ENCODE measurements at places on chromosomes 4 and X. TPM values are rescaled to one million over a fixed set of nuclear protein-coding genes. Genes with fewer than 3 reads are reported as not detected.
A peak's percentile ranks its signal among the peaks of the same experiment; 100 is the strongest.

GRCh38 chrX:107227780-107228485 lies 21.5 kb downstream of the DNAAF6 start:
- DNase-seq, result no peak

GAGE12F gene
- not detected for total RNA-seq

GRCh38 chr4:17511051-17511450 lies 839 bp downstream of the QDPR start:
- DNase-seq, result peak; percentile 28

- no peak for DNase-seq
These were observed 172.7 kb upstream of the MED14 start for GRCh38 chrX:40908026-40908425.

GRCh38 chr4:103193457-103193856 lies 4.7 kb downstream of the CENPE start:
- DNase-seq, result no peak

DNA sequence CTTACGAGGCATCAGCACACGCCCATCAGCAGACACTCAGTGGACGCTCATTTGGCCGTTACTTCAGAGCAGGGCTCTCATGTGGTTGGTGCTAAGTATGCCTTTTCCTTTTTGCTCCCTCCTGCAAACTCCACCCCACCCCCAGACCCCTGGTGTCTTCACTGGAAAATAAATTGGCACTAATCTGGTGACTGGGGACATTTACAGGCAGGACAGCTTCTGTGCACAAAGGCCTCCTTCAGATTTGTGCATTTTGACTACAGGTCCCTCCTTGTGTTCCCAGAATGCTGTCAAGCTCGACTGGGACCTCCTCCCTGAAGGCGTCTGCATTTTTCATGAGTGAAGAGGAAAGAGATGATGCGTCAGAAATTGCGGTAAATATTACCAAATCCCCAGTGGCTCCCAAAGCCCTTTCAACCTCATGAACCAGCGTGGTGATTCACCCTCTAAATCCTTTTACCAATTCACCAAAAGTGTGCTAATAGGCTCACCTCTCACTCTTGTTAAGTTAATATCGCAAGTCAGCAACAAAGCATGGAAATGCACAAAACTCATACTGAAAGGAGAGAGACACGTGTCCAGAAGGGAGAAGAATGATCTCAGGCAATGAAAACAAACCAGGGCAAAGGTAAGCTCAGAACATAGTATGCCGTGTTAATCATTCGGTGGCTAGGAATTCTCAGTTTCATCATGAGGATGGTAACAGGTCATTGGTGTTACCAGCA lies 119.0 kb downstream of the NKX6-1 start:
- no peak for DNase-seq

BTC gene
- 0.29 TPM for total RNA-seq

DNA sequence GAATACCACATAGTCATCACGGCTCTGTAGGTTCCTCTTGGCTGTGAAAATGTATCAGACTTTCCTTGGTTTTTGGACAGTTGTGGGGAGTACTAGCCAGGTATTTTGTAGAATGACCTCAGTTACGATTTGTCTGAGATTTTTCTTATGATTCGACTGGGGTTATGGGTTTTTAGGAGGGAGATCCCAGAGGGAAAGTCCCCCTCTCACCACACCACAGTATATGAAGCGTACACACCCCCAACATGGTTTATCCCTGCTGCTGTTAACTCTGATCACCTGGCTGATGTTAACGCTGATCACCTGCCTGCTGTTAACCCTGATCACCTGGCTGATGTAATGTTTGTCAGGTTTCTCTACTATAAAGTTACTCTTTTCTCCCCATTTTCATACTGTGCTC lies 72.6 kb downstream of the ANAPC4 start:
- DNase-seq, result no peak

GRCh38 chr4:151857368-151857767 lies 96.6 kb upstream of the GATB start:
- no peak for DNase-seq

GRCh38 chr4:121177246-121178137 lies 13.4 kb upstream of the TNIP3 start:
- DNase-seq, result no peak

FRMPD3 gene
- 0.08 TPM for total RNA-seq

DNA sequence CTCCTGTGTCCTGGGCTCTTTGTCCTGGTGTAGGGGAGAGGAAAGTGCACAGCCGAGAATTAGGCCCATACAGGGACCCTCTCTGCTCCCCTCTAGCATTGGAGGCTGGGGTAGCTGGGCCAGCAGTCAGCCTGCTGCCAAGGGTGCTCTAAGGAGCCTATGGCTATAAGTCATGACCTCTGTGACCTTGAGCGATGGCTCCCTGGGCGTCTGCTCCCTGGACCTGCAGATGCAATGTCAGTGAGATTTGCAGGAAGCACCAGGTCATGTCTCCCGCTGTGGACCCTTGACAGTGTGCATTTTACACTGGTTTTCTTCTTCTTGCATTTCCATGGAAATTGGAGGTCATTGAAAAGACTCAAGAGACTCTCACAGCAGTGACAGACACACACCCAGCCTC lies 234.1 kb upstream of the PSAPL1 start:
- DNase-seq, result no peak

Data from left cardiac atrium (tissue), 4 donors.